Non-pigmented ciliary epithelial cell (primary cell): ENCODE measurements at places on chromosomes 1 and 21.

- peak; percentile 35 for DNase-seq
Measured at GRCh38 chr1:50348449-50349241, 74.6 kb downstream of the DMRTA2 start.

- DNase-seq: no peak
Measured at GRCh38 chr1:92989936-92990583, 28.8 kb upstream of the DIPK1A start.

DNA sequence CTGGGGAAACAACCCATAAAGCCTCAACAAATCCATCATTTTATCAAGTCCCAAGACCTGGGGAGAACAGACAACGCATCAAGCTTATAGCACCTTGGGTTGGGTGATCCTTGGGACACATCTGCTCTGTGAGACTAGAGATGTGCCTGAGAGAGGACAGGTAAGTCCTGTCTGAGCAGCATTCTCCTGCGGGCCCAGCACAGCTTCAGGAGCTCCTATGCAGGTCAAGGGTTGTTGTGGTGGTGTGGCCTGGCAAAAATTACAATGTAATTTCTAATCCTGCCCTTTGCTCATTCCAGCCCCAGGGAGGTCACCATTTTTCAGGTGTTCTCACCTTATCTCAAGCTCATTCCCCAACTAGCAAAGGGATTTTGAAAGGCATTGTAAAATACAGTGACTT, 608.1 kb upstream of the CAMK1G start:
- no peak for DNase-seq

GRCh38 chr1:184892116-184892515, 82.2 kb downstream of the NIBAN1 start:
- no peak for DNase-seq

DNA sequence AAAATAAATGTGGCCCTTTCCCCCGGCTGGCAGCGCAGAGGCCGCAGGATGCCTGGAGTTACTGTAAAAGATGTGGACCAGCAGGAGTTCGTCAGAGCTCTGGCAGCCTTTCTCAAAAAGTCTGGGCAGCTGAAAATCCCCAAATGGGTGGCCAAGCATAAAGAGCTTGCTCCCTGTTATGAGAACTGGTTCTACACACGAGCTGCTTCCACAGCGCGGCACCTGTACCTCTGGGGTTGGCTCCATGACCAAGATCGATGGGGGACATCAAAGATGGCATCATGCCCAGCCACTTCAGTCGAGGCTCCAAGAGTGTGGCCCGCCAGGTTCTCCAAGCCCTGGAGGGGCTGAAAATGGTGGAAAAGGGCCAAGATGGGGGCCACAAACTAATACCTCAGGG, 95.9 kb downstream of the LRIG2 start:
- DNase-seq: no peak

DNA sequence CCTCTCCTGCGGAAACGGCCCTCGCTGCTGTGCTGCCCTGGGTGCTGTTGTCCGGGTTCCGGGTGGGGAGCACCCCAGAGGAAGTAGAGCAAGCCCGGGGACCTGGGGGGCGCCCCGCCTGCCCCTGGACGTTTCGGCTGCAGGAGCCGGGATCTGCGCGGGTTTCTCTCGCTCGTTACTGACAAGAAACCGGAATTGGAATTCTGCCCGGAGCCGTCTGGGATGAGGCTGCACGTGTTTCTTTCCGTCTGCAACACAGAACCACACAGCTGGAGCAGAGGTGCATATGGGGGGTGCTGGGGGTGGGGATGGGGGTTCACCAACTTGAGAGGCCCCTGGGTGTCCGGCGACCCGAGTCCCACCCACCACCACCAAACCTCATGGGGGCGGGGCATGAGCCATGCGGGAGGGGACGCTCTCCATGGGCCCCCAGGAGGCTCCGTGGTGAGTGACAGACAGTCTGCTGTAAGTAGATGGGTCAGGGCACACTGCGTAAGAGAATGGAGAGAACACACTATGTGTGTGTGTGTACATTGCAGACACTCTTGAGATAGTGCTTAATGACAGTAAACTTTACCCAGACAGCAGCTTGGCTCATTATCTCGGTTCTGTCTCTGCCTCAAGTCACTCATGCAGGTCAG, 261.4 kb upstream of the C1orf174 start:
- no peak for DNase-seq

DNA sequence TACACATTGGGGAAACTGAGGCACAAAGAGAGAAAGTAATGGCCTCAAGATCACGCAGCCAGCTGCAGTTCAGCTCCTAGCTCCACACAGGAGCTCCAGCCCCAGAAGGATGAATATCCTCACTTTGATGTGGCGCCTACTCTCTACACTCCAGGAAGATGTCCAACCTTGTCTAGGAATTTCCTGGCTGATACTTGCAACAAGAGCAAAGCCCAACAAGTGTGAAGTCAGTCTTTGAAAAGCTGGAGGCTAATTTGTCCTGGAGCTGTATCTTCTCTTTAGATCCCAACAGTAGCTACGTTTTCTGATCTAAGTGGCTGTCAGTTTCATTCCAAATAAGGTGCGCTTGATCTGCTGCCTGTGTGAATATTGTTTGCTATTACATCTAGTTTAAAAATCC, 344.9 kb downstream of the PTPRU start:
- DNase-seq: no peak

- no peak for DNase-seq
Measured at GRCh38 chr1:42133809-42134526, 19.2 kb upstream of the GUCA2B start.
